ENCODE measurements at places on chromosomes 12 and 14.

DNA sequence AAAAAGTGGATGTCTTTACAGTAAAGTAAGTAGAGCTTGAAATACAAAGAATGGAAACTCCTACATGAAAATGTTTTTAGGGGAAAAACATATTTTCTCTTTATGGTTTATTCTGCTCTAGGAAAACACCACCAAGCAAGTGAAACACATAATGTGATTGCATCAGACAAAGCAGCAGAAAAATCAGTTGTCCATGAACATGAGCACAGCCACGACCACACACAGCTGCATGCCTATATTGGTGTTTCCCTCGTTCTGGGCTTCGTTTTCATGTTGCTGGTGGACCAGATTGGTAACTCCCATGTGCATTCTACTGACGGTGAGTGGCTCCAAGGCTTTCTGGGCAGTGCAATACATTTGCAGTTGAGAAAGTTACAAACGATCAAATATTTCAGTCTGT, 42.6 kb upstream of the PLEKHD1 start:
- DNase-seq: no peak

DNA sequence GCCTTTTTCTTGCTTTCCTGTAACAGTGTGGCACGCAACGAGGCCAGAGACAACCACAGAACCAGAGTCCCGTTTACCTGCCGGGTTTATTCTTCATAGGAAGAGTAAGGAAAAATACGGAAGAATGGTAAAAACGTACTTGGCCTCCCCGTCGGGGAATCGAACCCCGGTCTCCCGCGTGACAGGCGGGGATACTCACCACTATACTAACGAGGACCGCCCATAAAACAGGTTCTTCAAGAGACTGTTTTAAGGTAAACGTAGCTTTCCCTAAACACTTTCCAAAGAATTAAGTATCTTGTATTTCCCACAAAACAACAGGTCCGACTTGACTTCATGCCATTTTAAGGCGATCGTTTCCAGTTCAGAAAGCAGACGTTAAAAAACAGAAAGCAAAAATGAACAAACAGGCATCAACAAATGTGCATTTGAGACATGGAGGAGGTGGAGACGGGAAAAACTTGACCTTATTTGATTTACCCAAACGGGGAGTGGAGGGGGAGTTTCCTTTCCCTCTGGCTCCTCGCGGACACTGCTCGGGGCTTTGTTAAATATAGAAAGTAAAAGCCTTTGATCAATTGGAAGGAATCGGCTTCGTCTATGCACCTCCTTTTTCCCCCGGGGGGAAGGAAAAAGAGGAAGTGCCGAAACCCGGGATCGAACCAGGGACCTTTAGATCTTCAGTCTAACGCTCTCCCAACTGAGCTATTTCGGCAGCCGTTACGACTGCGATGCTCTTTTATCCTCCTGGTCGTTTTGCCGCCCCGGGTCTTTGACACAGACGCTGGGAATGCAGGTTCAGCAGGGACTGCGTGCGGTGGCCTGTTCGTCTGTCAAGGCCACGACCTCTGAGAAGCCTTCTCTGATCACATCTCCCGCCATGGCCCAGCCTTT, 13.0 kb upstream of the UBC start:
- no peak for DNase-seq

- DNase-seq: no peak
Observed at GRCh38 chr12:6336889-6337853, 4.7 kb downstream of the TNFRSF1A start.

DNA sequence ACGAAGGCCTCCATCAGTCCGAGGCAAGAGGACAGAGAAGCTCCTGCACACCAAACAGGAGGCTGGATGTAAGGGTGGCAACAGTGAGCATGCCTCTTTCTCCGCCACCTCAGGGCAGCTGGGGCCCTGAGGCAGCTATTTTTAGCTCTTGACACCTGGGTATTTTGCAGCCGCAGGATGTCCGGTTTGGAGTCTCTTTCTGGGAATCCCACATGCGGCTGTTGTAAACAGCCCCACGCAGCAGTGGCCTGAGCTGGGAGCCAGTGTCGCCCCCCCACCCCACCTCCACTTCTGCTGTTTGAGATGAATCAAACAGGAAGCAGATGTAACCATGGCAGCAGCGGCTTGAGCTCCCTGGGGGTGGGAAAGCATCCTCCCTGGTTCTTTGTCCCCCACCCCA, 11.7 kb downstream of the HDAC7 start:
- DNase-seq: no peak

DNA sequence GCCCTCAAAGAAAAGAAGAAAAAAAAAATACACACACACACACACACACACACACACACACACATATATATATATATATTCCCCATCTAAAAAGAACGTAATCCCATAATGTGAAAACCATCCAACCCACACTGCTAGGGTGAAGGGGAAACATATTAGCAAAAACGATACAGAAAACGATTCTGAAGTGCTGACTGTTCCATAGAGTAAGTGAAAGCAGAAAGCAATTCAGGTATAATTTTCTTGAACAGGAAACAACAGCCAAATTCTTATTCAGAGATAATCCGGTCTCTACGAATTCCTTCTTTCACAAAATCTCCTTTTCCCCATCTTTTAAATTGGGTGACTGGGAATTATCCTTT, 393.5 kb downstream of the NOVA1 start:
- no peak for DNase-seq

GRCh38 chr14:74348735-74349463, 628 bp downstream of the VRTN start:
- DNase-seq: no peak

GRCh38 chr14:32635061-32635719, 303.5 kb upstream of the NPAS3 start:
- no peak for DNase-seq

DNA sequence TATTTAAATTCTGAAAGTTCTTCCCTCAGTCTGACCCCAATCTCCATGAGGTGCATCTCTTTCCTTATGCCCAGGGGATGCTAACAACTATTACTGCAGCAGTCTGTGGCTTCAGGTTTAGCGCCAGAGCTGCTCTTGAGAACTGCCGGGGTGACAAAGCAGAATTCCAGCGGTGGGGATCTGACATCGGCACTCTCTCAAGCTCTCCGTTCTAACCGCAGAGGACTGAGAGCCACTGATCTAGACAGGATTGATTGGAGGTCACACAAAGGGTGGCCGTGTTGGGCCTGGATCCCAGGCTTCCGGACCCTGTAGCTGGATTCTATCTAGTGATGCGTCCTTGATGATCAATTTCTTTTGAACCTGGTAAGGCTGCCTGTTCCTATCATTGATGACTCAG, 155.6 kb upstream of the TMEM132C start:
- DNase-seq: no peak

DNA sequence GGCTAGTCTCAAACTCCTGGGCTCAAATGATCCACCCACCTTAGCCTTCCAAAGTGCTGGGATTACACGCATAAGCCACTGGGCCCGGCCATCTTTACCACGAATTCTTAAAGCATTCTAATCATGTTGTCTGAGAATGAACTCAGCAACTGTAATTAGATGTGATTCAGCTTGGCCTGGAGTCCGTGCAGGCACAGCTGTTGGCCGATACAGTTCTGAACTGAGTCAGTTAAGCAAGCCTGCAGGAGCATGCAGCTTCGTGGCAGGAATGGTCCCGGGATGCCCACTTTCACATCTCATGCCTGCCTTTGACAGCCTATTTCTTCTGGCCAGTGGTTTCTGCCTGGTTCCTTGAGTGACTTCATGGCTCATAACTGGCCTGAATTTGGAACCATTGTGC, 194.1 kb downstream of the ANO6 start:
- DNase-seq: no peak

DNA sequence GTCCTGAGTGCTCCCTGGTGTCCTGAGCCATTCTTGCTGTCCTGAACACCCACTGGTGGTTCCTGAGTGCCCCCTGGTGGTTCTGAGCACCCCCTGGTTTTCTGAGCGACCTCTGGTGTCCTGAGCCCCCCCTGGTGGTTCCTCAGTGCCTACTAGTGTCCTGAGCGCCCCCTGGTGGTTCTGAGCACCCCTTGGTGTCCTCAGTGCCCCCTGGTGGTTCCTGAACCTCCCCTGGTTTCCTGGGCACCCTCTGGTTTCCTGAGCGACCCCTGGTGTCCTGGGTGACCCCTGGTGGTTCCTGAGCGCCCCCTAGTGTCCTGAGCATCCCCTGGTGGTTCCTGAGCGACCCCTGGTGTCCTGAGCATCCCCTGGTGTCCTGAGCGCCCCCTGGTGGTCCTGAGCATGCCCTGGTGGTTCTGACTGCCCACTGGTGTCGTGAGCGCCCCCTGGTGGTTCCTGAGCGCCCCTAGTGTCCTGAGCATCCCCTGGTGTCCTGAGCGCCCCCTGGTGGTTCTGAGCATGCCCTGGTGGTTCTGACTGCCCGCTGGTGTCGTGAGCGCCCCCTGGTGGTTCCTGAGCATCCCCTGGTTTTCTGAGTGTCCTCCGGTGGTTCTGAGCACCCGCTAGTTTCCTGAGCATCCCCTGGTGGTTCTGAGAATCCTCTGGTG, 473.1 kb downstream of the TMEM121 start:
- DNase-seq: no peak

GRCh38 chr12:1527789-1528188, 66.6 kb downstream of the FBXL14 start:
- no peak for DNase-seq

DNA sequence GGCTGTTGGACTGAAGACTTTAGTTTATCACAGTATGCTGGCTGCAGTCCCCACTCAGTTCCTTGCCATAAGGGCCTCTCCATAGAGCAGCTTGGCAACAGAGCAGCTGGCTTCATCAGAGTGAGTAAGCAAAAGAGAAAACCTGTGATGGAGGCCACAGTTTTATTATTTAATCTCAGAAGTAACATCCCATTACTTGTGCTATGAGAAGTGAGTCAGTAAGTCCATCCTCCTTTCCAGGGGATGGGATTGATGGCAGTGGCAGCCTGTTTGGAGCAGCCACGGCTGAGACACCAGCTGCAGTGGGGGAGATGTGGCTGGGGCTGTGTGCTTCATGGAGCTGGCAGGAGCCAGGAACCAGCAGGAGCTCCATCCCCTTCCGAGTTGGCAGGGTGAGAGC, 138.5 kb upstream of the SRRM4 start:
- no peak for DNase-seq

GRCh38 chr14:91341334-91341733, 76.3 kb downstream of the CCDC88C start:
- DNase-seq: no peak

GRCh38 chr14:29168149-29168548, 401.6 kb downstream of the FOXG1 start:
- no peak for DNase-seq

GRCh38 chr12:45504316-45505010, 225.0 kb upstream of the ARID2 start:
- no peak for DNase-seq

DNA sequence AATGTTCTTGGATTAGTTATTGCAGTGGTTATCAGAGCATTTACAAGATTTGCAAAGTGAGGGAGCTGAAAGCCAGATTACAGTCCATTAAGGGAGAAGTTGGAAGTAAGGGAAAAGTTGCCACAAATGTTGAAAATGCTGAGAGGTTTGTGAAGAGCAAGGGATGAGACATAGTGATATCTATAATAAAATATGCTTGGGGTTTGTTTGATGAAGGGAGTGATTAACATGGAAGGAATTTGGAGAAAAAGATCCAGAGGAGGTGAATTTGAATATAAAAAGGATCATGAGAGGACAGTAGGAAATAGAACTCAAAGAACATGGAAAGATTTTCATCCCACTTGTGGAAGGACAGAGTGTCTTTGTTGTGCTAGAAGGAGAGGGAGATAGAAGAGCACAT, 19.3 kb upstream of the CCER1 start:
- no peak for DNase-seq

GRCh38 chr14:45251912-45252311, 1.1 kb downstream of the MIS18BP1 start:
- no peak for DNase-seq

DNA sequence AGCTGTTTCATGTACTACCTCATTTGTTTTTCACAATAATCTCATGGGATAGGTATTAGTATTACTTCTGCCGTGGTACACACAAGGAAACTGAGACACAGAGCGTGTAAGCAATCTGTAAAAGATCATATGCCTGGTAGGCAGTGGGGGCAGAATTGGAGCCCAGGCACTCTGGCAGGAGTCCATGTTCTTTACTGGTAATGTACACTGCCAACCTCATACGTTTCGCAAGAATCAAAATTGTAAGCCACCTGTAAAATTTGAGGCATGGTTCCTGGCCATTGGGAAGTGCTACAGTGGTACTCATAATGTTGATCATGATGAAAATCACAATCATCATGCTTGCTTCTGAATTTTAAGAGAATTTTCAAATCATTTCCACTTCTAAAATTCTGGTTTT, 40.7 kb downstream of the TMTC1 start:
- DNase-seq: no peak

GRCh38 chr14:33777681-33778080, 173.2 kb downstream of the EGLN3 start:
- no peak for DNase-seq

- DNase-seq: no peak
Observed at GRCh38 chr12:131437706-131438492, 273.0 kb upstream of the SFSWAP start.

Measured in NCI-H187 (cell line).